HFFc6 (cell line): ENCODE measurements at places on chromosomes 16 and 17.

DNA sequence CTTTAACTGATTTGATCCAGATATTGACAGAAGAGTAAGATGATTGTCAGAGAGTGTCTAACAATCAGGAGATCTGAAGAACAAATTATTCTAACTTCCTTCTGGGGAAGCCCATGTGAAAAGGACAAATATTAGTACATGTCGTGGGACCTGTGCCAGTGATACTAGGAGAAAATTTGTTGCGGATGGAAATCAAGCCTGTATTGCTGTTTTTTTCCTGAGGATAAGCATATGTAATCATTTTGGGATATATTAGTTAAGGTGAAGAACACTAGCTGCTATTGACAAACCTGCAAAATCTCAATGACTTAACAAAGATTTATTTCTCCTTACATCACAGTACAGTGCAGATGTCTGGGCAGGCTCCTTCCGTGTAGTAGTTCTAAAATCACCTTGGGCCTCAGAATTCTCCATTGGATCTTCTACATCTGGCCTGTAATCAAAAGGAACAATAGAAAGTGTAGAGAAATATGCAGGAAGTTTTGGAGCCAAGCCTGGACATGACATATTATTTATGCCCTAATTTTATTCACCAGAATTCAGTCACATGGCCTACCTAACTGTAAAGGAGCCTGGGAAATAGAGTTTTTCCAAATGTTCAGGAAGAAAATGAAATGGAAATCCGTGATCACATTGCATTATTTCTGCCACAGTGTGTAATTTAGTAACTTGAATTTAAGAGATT lies 58.3 kb downstream of the CYB561 start:
- peaks cover 34% of the 10 kb centered on the region for H3K36me3 ChIP-seq
- H3K27me3 ChIP-seq: no peaks in the 10 kb centered on the region; the same call in 1 of the 2 replicates
- H3K4me3 ChIP-seq: no peak overlapping the region
- H3K4me1 ChIP-seq: peaks cover 15% of the 10 kb centered on the region
- H3K27ac ChIP-seq: no peak overlapping the region

- H3K27ac ChIP-seq: no peak overlapping the region
- H3K4me1 ChIP-seq: no peaks in the 10 kb centered on the region
- no peak for DNase-seq
- no peak overlapping the region for H3K4me3 ChIP-seq
- peaks cover 28% of the 10 kb centered on the region for H3K27me3 ChIP-seq
- peaks cover 3% of the 10 kb centered on the region for H3K36me3 ChIP-seq
Measured at GRCh38 chr16:88992351-88993165, 15.6 kb upstream of the CBFA2T3 start.

DNA sequence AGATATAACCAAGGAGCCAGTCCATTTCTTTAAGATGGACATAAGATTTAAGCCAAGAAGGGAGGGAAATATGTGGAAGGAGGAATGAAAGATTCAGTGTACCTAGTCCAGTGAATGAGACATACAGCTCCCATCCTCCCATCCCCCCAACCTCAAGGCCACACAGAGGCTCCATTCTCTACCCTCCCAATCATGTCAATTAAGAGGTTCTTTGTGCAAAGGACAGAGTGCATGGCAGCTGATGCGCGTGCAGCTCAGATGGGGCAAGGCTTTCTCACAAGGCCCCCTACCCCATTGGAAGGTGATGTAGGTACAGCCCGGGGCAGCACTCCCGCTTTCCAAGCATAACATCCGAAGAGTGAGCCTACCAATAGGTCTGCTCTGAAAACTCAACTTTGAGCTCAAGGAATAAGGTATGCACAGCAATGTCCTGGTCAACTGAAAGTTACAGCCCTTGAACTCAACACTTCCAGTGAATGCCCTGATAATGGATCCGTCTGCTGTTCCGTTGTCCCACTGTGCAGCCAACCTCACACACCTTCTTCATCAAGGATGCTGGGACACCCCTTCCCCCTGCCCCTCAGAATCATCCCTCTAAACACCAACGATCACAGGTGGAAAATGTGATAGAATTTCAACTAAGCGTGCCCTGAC lies 458.1 kb downstream of the SOX9 start:
- peaks cover 19% of the 10 kb centered on the region for H3K4me1 ChIP-seq
- peaks cover 10% of the 10 kb centered on the region for H3K27me3 ChIP-seq
- no peak for DNase-seq

GRCh38 chr16:25951999-25952398 lies 260.2 kb downstream of the HS3ST4 start:
- no peaks in the 10 kb centered on the region for H3K4me1 ChIP-seq
- H3K4me3 ChIP-seq: no peak overlapping the region
- H3K36me3 ChIP-seq: no peaks in the 10 kb centered on the region
- H3K27ac ChIP-seq: no peak overlapping the region

GRCh38 chr17:20133517-20133916 lies 124.4 kb downstream of the SPECC1 start:
- peaks cover under 1% of the 10 kb centered on the region for H3K4me1 ChIP-seq
- H3K4me3 ChIP-seq: no peak overlapping the region
- no peak for DNase-seq
- H3K27me3 ChIP-seq: peaks cover 3% of the 10 kb centered on the region

DNA sequence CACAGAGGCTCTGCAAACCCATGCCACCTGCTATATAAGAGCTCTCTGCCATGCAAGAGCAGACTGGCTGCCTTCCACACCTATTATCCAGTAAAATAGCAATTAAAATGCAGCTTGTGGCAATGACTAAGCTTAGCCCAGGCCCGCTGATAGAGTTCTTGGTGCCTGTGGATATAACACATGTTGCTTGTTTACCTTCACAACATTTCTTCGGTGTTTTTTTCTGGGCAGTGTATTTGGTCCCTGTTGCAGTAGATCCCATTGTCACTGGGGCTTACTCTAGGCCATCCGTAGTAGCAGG lies 63.5 kb downstream of the SPECC1 start:
- no peak overlapping the region for H3K27ac ChIP-seq
- peaks cover 7% of the 10 kb centered on the region for H3K4me1 ChIP-seq
- no peak overlapping the region for H3K4me3 ChIP-seq

GRCh38 chr17:67069603-67070136 lies 25.3 kb downstream of the CACNG1 start:
- H3K27ac ChIP-seq: no peak overlapping the region
- H3K36me3 ChIP-seq: peaks cover 22% of the 10 kb centered on the region
- no peak for DNase-seq
- no peak overlapping the region for H3K4me3 ChIP-seq
- H3K4me1 ChIP-seq: no peaks in the 10 kb centered on the region
- peaks cover 6% of the 10 kb centered on the region for H3K27me3 ChIP-seq

DNA sequence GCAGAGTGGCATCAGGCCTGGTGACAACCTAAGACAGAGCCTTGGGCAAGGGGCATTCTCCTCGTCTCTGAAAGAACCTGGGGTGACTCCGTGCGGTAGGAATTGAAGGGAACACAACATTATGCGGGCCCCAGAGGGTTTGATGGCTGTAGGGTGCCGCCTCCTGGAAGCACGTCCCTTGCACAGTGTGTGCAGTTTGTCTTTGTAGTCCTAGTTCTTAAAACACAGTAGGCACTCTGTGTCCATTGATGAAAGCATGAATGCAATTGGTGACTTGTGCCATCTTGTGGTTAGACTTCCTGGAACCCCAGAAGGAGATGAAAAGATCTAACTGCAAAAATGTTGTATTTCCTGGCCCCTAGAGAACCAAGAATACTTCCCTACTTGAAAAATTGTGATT lies 279.8 kb downstream of the UTP18 start:
- no peaks in the 10 kb centered on the region for H3K4me1 ChIP-seq
- 0 out of 2 replicates have a peak, but pooled peaks cover 5% of the 10 kb centered on the region for H3K36me3 ChIP-seq
- no peak overlapping the region for H3K4me3 ChIP-seq
- DNase-seq: no peak

- peaks cover 13% of the 10 kb centered on the region for H3K27me3 ChIP-seq
- H3K4me3 ChIP-seq: no peak overlapping the region
- H3K4me1 ChIP-seq: no peaks in the 10 kb centered on the region
- no peak overlapping the region for H3K27ac ChIP-seq
- DNase-seq: no peak
Measured at GRCh38 chr16:23317266-23317661, 15.2 kb downstream of the SCNN1B start.

GRCh38 chr17:43667506-43667905 lies 5.8 kb upstream of the MEOX1 start:
- H3K4me3 ChIP-seq: no peak overlapping the region
- H3K36me3 ChIP-seq: no peaks in the 10 kb centered on the region
- no peak overlapping the region for H3K27ac ChIP-seq
- peaks cover 24% of the 10 kb centered on the region for H3K4me1 ChIP-seq

GRCh38 chr17:48790607-48791127 lies 26.4 kb downstream of the TTLL6 start:
- DNase-seq: no peak
- H3K4me3 ChIP-seq: no peak overlapping the region
- peaks cover 43% of the 10 kb centered on the region for H3K27me3 ChIP-seq
- peaks cover 29% of the 10 kb centered on the region for H3K4me1 ChIP-seq
- H3K36me3 ChIP-seq: no peaks in the 10 kb centered on the region
- no peak overlapping the region for H3K27ac ChIP-seq

GRCh38 chr17:29433541-29433940 lies 43.4 kb downstream of the TAOK1 start:
- H3K4me1 ChIP-seq: peaks cover 13% of the 10 kb centered on the region
- H3K27me3 ChIP-seq: no peaks in the 10 kb centered on the region; the same call in 1 of the 2 replicates
- H3K36me3 ChIP-seq: peaks cover 12% of the 10 kb centered on the region
- H3K27ac ChIP-seq: peak overlapping the region; percentile 65; the same call in 1 of the 2 replicates
- peak overlapping the region; percentile 55; the same call in 1 of the 2 replicates for H3K4me3 ChIP-seq
- DNase-seq: no peak

DNA sequence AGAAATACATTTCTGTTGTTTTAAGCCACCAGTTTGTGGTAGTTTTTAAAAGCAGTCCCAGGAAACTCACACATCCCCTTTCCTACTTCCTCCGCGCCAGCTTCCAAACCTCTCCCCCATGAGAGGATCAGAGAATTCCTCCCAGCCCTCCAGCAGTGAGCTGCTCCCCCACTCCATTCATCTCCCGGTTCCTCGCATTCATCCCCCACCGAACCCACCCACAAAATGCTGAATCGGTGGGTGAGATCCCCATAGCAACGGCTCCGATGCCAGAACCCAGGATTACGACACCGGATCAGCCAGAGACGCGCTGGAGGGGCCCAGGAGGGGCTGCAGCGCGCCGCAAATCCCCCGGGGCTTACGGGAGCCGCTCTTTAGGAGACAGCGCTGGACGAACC lies 251.4 kb upstream of the RPL38 start:
- no peaks in the 10 kb centered on the region for H3K4me1 ChIP-seq
- H3K36me3 ChIP-seq: no peaks in the 10 kb centered on the region
- no peak overlapping the region for H3K27ac ChIP-seq
- H3K27me3 ChIP-seq: no peaks in the 10 kb centered on the region
- no peak overlapping the region for H3K4me3 ChIP-seq
- no peak for DNase-seq

DNA sequence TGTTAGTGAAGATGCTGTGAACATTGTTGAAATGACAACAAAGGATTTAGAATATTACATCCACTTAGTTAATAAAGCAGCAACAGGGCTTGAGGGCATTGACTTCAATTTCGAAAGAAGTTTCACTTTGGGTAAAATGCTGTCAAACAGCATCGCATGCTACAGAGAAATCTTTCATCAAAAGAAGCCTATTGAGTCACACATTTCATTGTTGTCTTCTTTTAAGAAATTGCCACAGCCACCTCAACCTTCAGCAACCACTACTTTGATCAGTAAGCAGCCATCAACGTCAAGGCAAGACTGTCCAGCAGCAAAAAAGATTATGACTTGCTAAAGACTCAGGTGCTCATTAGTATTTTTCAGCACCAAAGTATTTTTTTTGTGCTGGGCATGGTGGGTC lies 13.2 kb upstream of the MAP2K6 start:
- H3K27ac ChIP-seq: no peak overlapping the region
- peaks cover 2% of the 10 kb centered on the region; the same call in 1 of the 2 replicates for H3K27me3 ChIP-seq
- H3K4me3 ChIP-seq: no peak overlapping the region
- no peaks in the 10 kb centered on the region for H3K36me3 ChIP-seq
- no peaks in the 10 kb centered on the region for H3K4me1 ChIP-seq

- H3K4me1 ChIP-seq: no peaks in the 10 kb centered on the region
- H3K4me3 ChIP-seq: no peak overlapping the region
- H3K27ac ChIP-seq: no peak overlapping the region
- no peak for DNase-seq
- peaks cover 47% of the 10 kb centered on the region for H3K27me3 ChIP-seq
Measured at GRCh38 chr17:19590912-19591551, 57.4 kb downstream of the SLC47A1 start.

- no peaks in the 10 kb centered on the region for H3K36me3 ChIP-seq
- no peak for DNase-seq
- peaks cover 45% of the 10 kb centered on the region for H3K4me1 ChIP-seq
- peaks cover 2% of the 10 kb centered on the region; the same call in 1 of the 2 replicates for H3K27me3 ChIP-seq
Measured at GRCh38 chr17:29177871-29178749, 2.1 kb downstream of the MYO18A start.

- no peak overlapping the region for H3K27ac ChIP-seq
- H3K4me3 ChIP-seq: no peak overlapping the region
- DNase-seq: peak; percentile 13
- H3K4me1 ChIP-seq: no peaks in the 10 kb centered on the region
- H3K36me3 ChIP-seq: no peaks in the 10 kb centered on the region
- H3K27me3 ChIP-seq: peaks cover 5% of the 10 kb centered on the region
Measured at GRCh38 chr16:85416228-85417109, 196.7 kb upstream of the GSE1 start.

DNA sequence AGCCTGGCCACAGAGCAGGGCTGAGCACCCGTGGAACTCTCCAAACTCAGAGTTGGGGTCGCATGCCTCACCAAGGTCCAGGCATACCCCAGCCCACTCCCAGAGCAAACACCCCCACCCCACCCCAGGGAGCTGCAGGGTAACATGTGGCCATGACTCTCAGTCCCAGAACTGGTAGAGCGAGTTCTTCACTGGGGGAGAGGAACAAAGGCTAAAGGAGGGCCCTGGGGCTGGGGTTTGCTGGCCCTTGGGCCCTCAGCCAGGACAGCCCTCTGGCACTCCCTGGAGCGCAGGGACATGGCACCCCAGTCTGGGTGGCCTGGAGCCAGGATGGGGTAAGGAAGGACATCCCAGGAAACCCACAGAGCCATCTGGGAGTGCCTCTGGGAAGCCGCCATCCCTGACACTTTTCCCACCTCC lies 4.2 kb downstream of the HID1 start:
- H3K4me3 ChIP-seq: no peak overlapping the region
- peaks cover 7% of the 10 kb centered on the region for H3K4me1 ChIP-seq
- no peak overlapping the region for H3K27ac ChIP-seq
- H3K36me3 ChIP-seq: peaks cover 5% of the 10 kb centered on the region; the same call in 1 of the 2 replicates
- H3K27me3 ChIP-seq: peaks cover 20% of the 10 kb centered on the region
- no peak for DNase-seq

DNA sequence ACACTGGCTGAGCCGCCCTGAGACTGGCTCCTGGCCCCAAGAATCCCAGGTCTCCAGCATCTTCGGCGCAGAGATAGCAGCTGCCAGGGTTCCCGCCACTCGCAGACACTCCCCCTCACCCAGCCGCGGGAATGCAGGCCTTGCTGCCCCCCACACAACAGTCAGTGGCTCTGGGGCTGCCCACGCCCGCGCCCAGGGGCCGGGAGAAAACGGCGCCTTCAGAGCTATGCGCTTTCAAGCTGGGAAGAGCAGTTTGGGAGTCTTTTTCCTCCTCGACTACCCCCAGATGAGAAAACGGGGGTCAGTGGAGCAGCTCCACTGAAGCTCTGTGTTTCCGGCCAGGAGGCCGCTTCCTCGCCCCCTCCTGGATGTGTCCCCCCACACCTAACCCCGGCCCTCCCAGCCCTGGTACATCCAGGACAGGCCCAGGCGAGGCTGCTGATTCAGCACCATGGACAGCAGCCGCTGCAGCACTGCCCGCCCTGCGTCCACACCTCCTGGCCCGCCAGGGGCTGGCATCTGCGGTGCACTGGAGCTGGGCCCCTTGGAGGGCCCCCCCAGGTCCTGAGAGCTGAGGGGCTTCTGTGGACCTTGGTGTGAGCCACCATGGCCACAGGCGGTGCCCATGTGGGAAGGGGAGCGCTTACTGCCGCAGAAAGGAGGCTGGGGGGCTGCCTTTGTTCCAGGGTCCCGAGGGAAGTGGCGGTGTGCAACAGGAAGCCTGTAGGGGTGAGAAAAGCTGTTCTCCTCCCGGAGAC lies 35.7 kb downstream of the CACNA1H start:
- H3K36me3 ChIP-seq: no peaks in the 10 kb centered on the region
- peak; percentile 16 for DNase-seq
- H3K4me1 ChIP-seq: no peaks in the 10 kb centered on the region
- no peak overlapping the region for H3K4me3 ChIP-seq
- peaks cover 2% of the 10 kb centered on the region for H3K27me3 ChIP-seq
- H3K27ac ChIP-seq: no peak overlapping the region
